ENCODE measurements at places on chromosomes 4 and X.

DNA sequence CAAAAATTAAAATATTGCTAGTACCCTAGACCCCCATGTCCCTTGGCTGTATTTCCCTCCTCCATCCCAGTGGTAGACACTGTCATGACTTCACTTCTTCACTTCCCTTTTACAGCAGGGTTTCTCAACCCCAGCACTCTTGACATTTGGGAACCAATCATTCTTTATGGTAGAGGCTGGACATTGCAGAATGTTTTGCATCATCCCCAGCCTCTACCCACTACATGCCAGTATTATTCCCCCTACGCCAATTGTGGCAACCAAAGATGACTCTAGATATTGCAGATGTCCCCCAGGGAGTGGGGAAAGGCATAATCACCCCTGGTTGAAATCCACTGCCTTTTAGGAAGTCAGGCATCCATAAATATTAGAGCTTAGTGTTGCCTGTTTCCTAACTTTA, 138.6 kb downstream of the AMELX start:
- DNase-seq = no peak

GRCh38 chr4:110920990-110921389, 298.1 kb upstream of the PITX2 start:
- no peak for DNase-seq

GRCh38 chr4:16213121-16213520, 13.2 kb downstream of the TAPT1 start:
- DNase-seq = no peak

GRCh38 chrX:41009850-41010846, 75.1 kb upstream of the USP9X start:
- DNase-seq = peak; percentile 21

- no peak for DNase-seq
Measured at GRCh38 chrX:47648376-47648775, 2.0 kb downstream of the ELK1 start.

GRCh38 chrX:14886252-14886651, 13.0 kb downstream of the MOSPD2 start:
- DNase-seq = no peak

GRCh38 chr4:181595716-181596115, 647.5 kb upstream of the TENM3 start:
- no peak for DNase-seq

GRCh38 chr4:73055241-73055897, 14.1 kb downstream of the COX18 start:
- DNase-seq = no peak

- no peak for DNase-seq
Measured at GRCh38 chr4:147725673-147726072, 6.2 kb upstream of the ARHGAP10 start.

- no peak for DNase-seq
Measured at GRCh38 chr4:165813606-165814005, 59.4 kb upstream of the TLL1 start.

GRCh38 chr4:47145630-47146029, 114.3 kb downstream of the GABRB1 start:
- DNase-seq = no peak

DNA sequence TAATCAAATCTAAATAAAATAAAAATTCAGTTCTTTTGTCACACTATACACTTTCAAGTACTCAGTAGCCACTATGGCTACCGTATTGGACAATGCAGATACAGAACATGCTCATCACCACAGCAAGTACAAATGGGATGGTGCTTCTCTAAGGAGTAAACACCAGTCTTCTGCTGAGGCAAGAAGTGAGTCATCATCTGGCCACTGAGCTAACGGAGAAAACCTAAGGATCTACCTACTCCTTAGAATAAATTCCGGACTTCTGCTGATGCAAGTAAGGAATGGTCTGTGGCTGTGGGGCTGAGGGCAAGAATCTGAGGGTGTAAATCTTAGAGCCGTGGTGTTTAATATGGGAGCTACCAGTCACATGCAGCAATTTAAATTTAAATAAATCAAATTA, 11.3 kb upstream of the RBMXL3 start:
- DNase-seq = no peak

- no peak for DNase-seq
Measured at GRCh38 chrX:63737131-63737921, 47.7 kb downstream of the ARHGEF9 start.

GRCh38 chr4:76658231-76659102, 223.4 kb downstream of the SHROOM3 start:
- DNase-seq = no peak

- DNase-seq = no peak
Measured at GRCh38 chr4:120716346-120716745, 206.2 kb downstream of the PRDM5 start.

GRCh38 chrX:16023790-16024734, 99.3 kb upstream of the GRPR start:
- DNase-seq = no peak

Data from effector memory CD8-positive, alpha-beta T cell (primary cell).